Spinal cord (tissue), 10 donors: ENCODE measurements at places on chromosomes 4 and X. TPM values are rescaled to one million over a fixed set of nuclear protein-coding genes. Genes with fewer than 3 reads are reported as not detected.

GRCh38 chr4:7371210-7371941 lies 63.4 kb downstream of the PSAPL1 start:
- DNase-seq: peak; percentile 44

DNA sequence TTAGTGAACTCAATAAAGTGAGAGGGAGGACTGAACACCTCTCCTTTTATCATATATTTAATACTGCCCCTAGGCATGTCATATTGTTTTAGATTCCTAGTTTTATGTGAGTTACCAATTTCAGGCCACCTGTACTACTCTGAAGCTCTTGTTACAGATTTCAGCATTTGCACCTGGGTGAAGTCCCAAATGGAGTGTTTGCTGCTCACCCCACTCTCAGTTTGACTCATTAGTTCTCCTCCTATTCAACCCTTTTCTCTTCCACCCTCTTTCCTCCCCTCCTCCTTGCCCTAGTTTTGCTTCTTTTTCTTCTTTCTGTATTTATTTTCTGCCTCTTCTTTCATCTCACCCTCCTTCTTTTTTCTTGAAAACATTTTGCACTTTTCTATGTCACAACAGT lies 1852.2 kb upstream of the IGFBP7 start:
- DNase-seq: no peak

DNA sequence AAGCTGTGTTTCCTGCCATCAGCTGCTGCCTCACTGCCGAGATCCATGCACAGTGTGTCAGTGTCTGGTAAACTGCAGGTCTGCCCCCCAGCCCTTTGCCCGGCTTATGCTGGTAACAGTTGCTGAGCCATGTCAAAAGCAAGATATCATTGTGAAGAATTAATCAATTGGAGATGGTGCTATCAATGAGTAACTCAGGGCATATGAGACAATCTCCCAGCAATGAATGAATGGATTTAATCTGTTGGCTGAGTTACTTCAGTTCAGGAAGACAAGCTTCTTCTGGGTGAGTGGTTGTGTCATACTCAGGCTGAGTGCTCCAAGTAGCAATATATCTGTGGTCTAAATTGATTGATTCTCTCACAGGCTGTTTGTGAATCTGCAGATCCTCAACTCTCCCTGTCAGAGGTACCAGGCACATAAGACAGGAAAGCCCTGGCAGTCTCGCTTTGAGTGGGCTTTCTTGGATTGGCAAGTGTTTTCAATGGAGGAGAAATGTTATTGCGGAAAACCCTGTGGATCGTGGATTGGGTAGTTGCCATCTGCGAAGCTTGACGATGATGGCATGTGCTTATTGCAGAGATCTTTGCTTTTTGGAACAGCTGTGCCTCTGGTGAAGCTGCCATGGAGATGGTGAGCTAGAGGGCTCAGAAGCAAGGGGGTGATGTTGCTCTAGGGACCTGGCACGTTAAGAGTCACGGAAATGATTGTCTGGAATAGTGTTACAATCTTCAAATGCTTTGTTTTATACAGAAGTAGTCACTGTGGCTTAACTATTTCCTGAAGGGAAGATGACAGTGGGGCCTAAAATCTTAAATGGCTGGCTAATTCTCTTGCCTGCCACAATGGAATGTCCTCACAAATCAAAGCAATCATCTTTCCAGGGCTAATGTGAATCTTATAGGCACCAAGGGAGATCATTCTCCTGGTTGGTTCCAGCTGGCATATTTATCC lies 147.6 kb upstream of the TBC1D9 start:
- no peak for DNase-seq

DNA sequence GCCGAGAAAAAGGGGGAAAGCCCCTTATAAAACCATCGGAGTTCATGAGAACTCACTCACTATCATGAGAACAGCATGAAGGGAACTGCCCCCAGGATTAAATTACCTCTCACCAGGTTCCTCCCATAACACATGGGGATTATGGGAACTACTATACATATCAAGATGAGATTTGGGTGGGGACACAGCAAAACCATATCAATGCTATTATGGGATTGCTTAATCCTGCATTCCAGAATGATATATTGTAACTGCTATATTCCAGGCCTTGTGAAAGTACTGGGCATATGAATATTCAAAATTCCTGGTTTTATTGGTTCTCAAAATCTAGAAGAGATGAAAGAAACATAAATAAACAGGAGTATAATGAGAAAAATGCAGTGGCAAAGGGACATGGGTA lies 29.3 kb downstream of the NPY1R start:
- DNase-seq: no peak

DNA sequence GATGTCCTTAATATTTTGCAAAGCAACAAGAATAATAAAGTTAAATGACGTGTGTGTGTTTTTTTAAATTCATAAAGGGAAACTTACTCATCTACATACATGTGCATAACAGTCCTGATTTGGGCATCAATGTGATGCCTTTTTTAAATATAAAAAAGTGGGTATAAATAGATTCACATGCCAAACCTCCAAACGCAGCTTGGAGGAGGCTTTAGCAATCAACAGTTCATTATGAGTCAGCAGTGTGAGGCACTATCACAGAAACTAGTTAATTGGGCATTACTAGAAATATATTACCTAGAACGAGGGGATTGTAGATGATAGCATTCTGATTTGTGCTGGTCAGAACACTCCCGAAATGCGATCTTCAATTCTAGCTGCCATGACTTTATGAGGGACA lies 115.1 kb downstream of the HS6ST2 start:
- DNase-seq: no peak

DNA sequence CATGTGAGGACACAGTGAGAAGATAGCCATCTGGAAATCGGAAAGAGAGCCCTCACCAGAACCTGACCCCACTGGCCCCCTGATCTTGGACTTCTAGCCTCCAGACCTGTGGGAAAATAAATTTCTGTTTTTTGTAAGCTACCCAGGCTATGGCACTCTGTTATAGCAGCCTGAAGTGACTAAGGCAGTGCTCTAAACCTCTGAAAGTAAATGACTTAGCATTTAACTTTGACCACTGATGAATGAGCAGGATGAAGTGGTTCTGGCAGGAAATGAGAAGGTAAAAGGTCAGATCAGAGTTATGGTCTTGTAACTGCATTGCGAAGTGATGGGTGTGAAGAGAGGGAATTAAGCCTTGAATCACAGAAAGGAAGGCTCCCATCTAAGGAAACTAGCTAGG lies 17.0 kb downstream of the GPAT3 start:
- DNase-seq: no peak

GRCh38 chr4:66489783-66490452 lies 819.6 kb upstream of the EPHA5 start:
- DNase-seq: no peak

GRCh38 chrX:10052906-10053625 lies 85.9 kb downstream of the CLDN34 start:
- DNase-seq: no peak

DNA sequence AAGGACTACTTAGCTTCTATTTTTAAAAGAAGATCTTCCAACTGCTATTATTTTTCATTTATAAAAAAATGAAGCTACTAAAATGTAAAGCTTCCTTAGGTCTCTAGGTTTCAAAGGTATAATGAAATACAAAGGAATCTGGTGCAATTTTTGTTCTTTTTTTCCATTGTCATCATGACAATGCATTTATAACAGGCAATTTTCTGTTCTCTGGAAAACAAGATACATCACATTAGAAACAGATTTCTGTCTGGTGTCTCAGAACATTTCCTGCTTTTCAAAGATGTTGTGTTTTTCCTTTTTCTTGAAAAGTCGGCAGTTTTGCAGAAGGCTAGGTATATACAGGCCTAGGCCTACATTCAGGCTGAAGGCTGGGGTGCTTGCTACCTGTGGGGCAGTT lies 63.6 kb upstream of the ATP8A1 start:
- no peak for DNase-seq

DNA sequence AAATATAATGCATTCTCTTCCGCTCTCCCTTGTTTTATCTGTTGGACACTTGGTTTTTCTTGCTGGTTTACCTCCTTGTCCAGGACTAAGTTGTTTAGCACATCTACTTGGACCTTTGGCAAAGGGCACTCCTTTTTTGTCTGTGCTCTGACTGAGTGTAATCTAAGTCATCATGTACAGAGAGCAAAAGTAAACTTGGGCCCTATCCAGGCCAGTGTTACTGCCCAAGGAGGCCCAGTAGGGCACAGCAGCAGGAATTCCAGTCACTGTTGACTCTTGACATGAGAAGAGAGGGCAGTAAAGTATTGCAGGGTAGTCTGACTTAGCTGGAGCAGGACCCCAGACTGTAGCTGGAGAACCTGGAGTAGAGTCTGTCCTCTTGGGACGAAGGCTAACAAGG lies 445.5 kb downstream of the ZIC3 start:
- no peak for DNase-seq

DNA sequence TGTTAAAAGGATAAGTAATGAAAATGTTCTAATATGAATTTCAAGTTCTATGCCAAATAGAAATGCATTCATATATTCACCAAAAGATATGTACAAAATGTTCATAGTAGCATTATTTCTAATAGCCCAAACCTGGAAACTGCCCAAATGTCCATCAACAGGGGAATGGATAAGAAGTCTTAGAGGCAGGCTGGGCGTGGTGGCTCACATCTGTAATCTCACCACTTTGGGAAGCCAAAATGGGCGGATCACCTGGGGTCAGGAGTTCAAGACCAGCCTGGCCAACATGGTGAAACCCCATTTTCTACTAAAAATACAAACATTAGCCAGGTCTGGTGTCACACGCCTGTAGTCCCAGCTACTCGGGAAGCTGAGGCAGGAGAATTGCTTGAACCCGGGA lies 2.3 kb upstream of the HPRT1 start:
- DNase-seq: no peak

DNA sequence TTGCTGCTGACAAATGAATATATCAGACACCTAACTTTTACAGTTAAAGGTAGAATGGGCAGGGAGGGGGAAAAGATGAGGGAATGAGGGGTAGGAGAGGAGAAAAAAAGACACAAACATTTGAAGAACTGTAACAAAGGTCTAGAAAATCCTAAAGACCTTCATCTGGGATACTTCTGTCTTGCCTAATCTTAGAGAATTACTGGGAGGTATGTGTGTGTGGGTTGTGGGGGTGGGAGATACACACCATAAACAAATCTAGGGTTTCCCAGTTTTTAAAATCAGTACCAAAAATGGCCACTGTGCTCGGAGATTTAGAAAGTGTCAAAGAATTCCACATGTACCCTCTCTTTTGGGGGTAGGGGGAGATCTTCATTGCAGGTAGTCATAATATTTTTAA lies 166.7 kb downstream of the SH3KBP1 start:
- DNase-seq: no peak

- no peak for DNase-seq
These were observed 191.8 kb downstream of the ADAM29 start for GRCh38 chr4:175109933-175110332.

DNA sequence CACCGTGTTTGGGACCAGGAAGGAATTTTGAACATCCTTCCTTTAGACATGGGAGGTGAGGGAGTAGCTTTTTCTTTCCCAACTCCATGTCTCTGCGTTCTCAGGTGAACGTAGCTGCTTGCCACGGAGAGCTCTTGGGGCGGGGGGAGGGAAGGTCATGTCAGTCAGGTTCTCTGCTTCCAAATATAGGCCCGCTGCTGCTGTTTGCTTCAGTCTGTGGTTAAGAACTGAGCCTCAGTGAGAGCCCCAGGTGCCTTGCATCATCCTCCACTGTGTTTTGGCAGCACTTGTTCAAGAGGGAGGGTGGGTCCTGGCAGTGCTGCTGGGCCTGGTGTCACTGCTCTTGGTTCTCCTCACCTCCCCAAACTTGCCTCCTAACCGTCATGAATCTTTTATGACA lies 46.5 kb downstream of the HADH start:
- no peak for DNase-seq

GRCh38 chr4:115883231-115883630 lies 769.8 kb upstream of the NDST4 start:
- DNase-seq: no peak

DNA sequence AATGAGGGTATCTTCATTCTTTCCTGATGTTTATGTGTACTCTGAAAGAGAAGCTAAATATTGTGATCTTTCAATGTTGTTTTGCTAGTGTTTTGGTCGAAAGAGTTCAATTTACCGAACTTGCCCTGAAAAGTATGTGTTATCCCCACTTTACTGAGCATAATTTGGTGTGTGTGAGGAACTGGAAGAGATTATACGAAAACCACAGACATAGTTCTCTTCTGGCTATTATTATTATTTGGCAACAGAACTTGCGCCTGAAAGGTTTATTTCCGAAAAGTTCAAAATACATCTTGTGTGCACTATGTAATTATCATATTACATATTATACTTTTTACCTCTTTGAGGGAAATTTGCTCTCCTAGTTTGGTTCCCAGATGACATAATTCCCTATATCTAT lies 232.5 kb upstream of the INTU start:
- no peak for DNase-seq

MORF4L2 gene
- 365 TPM for total RNA-seq

HMGB2 gene
- 52.3 TPM for total RNA-seq

CFAP99 gene
- total RNA-seq: 6.4 TPM
